Activated T-helper 2 cell treated with anti-CD3 and anti-CD28 coated beads, Interferon-gamma antibody, Interleukin-2, Interleukin-4, amounts not matched to agents 10 μg/mL and 5 μg/mL and 100 μg/mL, durations not matched to agents 14 hours and 24 hours and 36 hours (primary cell): ENCODE measurements at places on chromosomes 2 and 18.

DNA sequence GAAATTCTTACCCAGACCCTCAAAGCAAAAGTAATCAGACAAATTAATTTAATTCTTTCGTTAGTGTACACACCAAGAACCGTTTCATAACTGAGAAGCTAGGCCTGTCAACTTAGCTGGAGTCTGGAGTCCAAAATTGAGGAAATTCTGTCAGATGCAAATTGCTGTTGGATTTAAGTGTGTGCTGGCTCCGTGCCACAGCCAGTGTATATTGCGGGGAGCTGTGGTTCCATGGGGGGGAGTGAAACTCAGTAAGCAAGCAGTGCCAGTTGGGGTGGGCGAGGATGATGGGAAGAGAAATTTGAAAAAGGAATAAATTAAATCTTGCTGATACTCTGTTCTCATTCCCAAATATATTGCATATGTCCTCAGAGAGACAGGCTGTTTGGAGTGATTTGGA is 4.0 kb downstream of the ARPC2 start:
- no peak for DNase-seq

- no peak for DNase-seq
Measured at GRCh38 chr2:135844301-135844895, 7.4 kb upstream of the LCT start.

DNA sequence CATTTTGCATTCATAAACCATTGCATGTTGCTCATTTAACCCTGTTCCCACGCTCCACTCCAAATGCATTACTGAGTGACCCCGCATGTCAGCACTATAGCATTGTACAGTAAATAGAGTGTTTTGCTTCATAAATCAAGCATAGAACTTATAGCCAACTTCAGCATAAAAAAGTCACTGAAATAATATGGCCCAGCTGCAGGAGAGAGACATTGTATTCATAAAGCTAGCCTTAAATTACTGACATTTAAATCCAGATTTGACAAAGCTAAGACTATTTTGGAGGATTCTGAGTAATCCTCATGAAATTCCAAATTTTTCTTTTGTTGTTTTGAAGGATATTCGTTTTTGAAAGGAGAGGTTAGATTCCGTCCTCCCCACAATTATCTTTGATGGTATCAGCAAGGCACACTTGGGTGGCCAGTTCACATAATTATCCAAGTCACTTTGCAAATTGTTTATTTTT is 320.9 kb upstream of the TCF4 start:
- no peak for DNase-seq

- no peak for DNase-seq
Measured at GRCh38 chr2:126754240-126755004, 98.5 kb downstream of the GYPC start.

DNA sequence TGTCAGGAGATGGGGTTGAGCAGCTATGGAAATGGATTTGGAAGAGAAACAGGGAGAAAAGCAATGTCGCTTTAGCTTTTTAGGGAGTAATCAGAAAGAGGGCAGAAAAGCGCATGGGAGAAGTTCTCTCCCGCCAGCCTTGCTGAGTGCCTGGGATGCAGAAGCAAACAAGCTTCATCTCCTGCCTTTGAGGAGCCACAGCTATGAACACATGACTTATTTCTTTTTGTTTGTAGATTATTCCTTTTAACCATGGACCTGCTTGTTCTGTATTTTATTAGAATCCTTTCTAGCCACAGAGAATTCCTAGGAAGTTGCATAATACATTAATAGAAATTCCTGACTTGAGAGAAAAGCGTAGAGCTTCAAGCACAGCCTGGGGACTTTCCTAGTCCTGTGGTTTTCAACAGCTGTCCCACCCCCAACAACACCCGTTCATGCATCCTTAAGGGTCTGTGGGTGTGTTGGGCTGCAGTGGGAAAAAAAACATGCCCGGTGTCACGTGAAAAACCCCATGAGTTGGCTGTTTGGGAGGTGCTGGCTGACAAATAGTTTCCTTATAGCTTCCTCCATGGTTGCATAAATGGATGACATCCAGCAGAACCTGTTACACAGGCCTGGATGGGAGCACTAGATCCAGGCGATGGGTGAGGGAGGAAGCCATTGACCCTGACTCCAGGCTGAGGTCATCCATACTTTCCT is 14.9 kb downstream of the SLC9A4 start:
- no peak for DNase-seq

GRCh38 chr2:37653805-37654378 is 17.6 kb downstream of the CDC42EP3 start:
- no peak for DNase-seq

- DNase-seq, result no peak
Measured at GRCh38 chr2:207064128-207064690, 101.5 kb downstream of the KLF7 start.

GRCh38 chr2:41905597-41906337 is 142.1 kb upstream of the PKDCC start:
- DNase-seq, result no peak

GRCh38 chr2:10165282-10165681 is 42.7 kb downstream of the RRM2 start:
- DNase-seq, result no peak

- DNase-seq, result no peak
Measured at GRCh38 chr2:80403081-80403480, 98.5 kb upstream of the LRRTM1 start.

GRCh38 chr2:200689115-200689514 is 103.3 kb downstream of the AOX1 start:
- DNase-seq, result no peak

GRCh38 chr2:241539616-241540374 is 18.8 kb upstream of the BOK start:
- DNase-seq, result no peak

DNA sequence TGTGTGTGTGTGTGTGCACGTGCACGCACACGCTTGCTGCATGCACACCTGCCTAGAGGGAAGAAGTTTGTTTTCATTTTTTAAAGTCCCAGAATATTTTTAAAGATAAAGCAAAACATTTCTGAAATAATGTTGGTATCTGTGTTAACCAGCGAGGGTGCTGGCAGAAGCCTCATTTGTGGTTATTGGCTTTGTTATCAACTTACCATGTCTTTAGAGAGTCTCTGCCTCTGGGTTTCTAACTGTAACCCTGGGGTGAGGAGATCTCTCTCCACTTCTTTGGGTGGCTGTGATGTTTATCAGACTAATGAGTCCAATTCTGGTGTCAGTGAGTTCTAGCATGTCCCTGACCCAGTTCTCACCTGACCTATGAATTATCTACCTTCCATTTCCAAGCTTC is 927.6 kb upstream of the FANCL start:
- no peak for DNase-seq

DNA sequence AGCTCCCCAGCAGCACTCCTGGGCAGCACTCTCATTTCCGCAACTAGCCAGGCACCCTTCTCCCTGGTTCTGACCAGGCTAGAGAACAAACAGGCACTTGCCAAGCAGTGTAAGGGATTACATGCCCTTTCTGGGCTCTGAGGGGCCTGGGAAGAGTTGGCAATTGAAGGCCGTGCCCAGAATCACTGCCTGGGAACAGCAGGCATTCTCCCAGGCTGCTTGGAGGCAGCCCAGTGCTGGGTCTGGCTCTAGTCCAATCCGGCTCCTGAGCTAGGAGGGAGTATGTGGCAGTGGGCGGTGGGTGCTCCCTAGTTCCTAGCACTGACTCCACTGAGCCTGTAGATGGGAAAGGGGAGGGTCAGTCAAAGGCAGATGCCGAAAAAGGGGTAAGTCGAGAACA is 34.1 kb upstream of the SP3 start:
- DNase-seq, result no peak

DNA sequence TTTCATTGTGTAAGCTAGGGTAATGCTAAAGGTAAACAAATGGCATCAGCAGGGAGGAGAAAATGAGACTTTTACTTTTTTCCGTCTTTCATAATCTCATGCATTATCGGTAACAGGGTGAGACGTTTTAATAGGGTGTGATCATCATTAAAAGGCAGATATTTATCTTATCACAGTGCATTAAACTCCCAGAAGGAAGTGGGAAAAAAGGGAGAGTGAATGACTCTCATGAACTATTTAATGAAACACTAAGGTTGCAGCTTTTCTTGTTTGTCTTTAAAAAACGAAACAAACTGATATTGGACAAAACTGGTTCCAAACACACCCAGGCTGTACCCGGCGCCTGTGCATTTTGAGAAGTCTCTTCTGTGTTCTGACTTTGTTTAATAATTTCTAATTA is 1936.8 kb upstream of the PIK3C3 start:
- no peak for DNase-seq

DNA sequence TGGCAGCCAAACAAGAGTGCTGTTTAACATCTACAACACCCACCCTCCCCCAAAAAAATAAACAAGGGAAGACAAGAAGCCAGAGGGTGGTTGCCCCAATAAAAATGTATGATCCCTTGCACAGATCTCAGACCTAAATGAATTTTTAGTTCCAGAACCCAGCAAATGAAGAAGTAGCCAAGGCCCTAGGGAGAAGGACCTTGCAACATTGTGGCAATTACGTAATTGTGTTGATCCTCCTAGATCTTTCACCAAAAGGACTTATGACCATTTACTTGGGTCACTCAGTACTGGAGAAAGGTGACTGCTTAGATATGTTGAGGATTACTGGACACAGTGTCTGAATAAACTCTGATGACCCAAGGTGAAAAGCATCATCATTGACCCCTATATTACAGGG is 1393.8 kb downstream of the LRP1B start:
- DNase-seq, result no peak

DNA sequence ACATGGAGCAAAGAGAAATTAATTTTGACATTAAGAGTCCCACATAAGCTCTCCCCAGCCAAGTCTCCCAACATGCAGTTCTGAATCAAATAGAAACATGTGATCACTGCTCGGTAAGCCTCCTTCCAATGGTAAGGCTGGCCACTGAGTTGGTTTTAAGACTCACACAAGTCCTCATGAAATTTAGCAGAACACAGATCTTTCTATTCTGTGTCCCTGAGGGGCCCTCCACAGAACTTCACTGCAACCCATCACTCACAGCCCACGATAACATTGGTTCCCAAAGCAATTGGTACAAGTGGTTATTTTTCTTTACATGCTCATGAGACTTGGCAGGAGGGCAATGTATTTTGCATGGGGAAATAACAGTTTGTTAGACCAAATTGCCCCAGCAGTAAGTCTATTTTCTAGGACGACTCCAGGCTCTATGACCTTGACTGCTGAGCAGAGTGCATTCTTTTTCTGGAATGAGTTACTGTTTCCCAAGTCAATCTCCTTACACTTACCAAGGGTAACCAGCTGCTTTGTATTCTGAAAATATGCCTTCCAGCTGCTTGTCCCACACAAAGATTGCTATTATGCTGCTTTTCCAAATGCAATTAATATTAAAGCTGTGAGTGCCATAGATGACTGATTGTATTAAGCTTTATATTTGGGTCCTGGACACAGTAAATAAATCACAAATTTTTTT is 142.3 kb upstream of the TANK start:
- no peak for DNase-seq

DNA sequence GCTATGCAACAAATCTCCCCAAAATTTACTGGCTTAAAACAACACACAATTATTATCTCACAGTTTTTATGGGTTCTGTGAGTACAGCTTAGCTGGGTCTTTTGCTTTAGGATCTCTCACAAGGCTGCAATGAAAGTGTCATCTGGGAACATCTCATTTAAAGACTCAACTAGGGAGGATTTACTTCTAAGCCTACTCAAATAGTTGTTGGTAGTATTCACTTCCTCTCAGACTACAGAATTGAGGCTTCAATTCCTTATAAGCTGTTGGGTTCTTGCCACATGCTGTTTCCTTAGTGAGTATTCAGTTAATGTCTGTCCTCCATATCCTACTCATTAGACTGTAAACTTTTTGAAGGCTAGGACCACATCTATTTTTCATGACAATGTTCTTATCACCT is 72.3 kb downstream of the MDH1 start:
- no peak for DNase-seq

GRCh38 chr2:86014493-86014892 is 91.2 kb downstream of the POLR1A start:
- no peak for DNase-seq

- DNase-seq, result no peak
Measured at GRCh38 chr2:113895819-113896563, 6.1 kb downstream of the ACTR3 start.
